ENCODE measurements at places on chromosomes 1 and 21. TPM values are rescaled to one million over a fixed set of nuclear protein-coding genes. Genes with fewer than 3 reads are reported as not detected.

The LINGO4 gene
- not detected for total RNA-seq

The GJA8 gene
- total RNA-seq, result not detected

The PLEKHN1 gene
- total RNA-seq, result 5.2 TPM

The CIART gene
- 2.2 TPM for total RNA-seq

The FHL3 gene
- 9.9 TPM for total RNA-seq

The MTARC2 gene
- 8.8 TPM for total RNA-seq

The PHF13 gene
- 9.2 TPM for total RNA-seq

The BCAS2 gene
- total RNA-seq, result 25.8 TPM

The PLA2G2C gene
- not detected for total RNA-seq

The KRTAP19-2 gene
- total RNA-seq, result not detected

All from A549 treated with Hydrocortisone at 1 μM for 4 hours (cell line).